ENCODE measurements at places on chromosomes 2 and 18. TPM values are rescaled to one million over a fixed set of nuclear protein-coding genes. Genes with fewer than 3 reads are reported as not detected.

Gene PLEK
- total RNA-seq = 0.40 TPM

Gene GCG
- total RNA-seq = not detected

Gene NOSTRIN
- not detected for total RNA-seq

Gene MGAT4A
- total RNA-seq = 109 TPM
